ENCODE measurements at places on chromosomes 1 and 21. TPM values are rescaled to one million over a fixed set of nuclear protein-coding genes. Genes with fewer than 3 reads are reported as not detected.
A peak's percentile ranks its signal among the peaks of the same experiment; 100 is the strongest.

DNA sequence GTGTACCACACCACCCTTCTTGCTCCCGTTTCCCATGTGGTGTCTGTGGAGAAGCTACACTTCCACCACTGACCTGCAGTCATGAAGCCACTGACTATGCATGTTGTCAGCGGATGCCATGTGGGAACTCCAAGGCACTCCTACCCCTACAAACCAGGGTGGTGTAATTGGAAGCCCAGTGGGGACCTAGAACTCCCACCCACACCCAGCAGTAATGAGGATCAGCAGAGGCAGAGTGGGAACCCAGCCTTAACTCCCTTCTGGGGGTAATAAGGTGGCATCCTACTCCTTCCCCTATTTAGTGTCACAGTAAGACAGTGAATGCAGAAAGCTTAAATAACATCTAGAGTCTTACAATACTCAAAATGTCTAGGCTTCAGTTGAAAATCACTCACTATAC lies 78.4 kb downstream of the SPATA46 start:
- no peak for DNase-seq

DNA sequence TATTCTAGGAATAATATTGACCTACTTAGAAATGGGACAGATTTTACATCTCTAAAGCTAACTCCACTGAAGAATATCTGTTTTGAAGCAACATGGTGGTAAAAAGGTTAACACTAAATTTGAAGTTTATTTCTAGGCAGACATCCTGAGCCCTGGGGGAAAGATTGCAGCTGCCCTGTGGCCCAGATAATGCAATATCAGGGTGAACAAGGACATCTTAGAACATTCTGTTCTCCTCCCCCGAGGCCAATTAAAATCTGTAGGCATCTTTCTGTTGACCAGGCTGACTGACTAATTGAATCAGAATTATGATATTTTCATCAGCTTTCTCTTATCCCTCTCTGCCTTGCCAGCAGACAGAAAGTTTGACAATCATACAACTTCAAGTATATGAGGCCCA lies 149.8 kb upstream of the DUSP10 start:
- DNase-seq: no peak

DNA sequence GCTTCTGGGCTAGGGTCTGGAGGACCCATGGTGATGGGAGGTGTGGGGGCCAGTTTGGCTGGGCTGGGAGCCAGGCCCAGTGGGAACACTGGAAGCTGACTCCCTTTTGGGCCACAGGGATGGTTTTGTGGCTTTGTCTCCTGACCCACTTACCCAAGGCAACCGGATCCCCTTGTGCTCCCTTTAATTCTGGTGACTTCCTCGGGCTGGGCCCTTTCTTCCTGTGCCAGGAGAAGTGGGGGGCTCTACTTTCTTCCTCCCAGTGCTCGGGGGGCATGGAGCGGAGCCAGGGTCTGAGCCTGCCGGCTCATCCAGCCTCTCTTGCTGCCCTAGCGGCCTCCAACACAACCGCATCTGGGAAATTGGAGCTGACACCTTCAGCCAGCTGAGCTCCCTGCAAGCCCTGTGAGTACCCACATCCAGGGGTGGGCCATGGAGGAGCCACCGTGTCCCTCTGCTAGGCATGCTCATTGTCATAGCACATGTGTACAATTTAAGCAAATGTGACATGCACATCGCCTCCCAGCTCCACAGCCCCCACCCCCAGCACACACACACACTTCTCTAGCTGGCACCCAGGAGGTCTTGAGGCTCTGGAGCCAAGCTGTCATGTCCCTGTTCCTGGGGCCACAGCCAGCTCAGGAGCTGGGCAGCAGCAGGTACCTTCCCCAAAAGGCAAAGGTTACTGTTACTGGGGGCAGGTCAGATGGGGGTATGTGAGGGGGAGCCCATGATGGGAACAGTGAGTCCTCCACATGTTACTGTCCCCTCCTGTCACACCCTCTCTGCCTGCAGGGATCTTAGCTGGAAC lies 35.0 kb downstream of the UBE2T start:
- no peak for DNase-seq

SCMH1 gene
- total RNA-seq: 40.0 TPM

- DNase-seq: no peak
Measured at GRCh38 chr1:209662879-209663327, 10.7 kb upstream of the LAMB3 start.

- no peak for DNase-seq
Measured at GRCh38 chr1:241932845-241933244, 24.7 kb upstream of the BECN2 start.

DNA sequence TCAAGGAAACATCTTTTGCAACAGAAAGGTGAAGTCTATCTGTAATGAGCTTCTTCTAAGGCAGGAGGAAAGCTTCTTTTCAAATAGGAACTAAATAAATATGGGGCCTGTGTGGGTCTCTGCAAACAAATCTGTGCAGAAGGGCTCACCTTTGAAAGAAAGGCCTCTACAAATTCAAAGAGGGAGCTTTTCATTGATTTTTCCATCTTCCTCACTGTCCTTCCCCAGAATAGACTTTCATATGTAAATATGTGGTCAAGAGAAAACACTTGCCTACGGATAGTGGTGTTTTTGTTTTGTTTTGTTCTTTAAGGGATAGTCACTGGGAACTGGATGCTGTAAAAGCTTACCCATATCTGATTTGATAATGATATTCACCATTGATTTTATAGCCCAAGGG lies 223.4 kb downstream of the DSCAM start:
- no peak for DNase-seq

- no peak for DNase-seq
Measured at GRCh38 chr1:22553104-22553880, 10.0 kb upstream of the EPHA8 start.

WDR64 gene
- total RNA-seq: 0.29 TPM

DNA sequence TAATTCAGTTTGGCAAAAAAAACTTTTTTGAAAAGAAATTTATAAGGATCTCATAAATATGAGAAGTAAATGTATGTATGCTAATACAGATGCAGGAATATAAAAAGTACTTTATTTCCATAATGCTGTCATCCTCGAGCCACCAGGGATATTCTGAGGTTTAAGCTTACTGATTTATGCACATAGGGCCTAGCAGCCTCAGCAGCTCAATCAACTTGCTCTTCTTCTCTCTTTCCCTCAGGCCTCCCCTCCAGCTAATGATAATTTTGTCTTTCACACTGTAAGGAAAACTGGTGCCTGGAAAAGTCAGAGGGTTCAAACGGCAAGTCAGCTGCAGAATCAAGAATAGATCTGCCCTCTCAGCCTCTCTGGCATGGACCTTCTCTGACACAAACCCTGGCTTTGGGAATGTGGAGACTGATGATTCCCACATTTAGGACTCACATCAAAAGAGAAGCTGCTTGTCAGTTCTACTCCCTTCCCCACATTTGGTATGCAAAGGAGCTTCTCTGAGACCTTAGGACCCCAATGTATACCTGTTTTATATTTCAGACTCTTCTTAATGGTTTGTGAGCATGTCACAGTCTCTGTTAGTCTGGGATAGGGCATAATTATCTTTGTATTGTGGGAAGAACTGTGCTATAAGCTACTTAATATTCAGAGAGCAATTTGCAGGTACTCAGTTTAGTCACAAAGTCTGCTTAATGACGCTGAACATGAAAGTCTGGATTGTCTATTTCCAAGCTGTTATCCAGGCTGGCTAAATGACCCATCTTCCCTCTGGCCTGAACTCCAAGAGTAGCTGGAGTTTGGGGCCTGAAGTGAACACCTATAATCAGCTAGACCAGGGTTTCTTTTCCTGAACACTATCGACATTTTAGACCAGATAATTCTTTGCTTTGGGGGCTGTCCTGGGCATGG lies 52.1 kb upstream of the DIPK1A start:
- no peak for DNase-seq

- no peak for DNase-seq
Measured at GRCh38 chr1:180387413-180387812, 115.0 kb downstream of the ACBD6 start.

GRCh38 chr1:10415211-10415930 lies 14.9 kb upstream of the CENPS start:
- no peak for DNase-seq

DNA sequence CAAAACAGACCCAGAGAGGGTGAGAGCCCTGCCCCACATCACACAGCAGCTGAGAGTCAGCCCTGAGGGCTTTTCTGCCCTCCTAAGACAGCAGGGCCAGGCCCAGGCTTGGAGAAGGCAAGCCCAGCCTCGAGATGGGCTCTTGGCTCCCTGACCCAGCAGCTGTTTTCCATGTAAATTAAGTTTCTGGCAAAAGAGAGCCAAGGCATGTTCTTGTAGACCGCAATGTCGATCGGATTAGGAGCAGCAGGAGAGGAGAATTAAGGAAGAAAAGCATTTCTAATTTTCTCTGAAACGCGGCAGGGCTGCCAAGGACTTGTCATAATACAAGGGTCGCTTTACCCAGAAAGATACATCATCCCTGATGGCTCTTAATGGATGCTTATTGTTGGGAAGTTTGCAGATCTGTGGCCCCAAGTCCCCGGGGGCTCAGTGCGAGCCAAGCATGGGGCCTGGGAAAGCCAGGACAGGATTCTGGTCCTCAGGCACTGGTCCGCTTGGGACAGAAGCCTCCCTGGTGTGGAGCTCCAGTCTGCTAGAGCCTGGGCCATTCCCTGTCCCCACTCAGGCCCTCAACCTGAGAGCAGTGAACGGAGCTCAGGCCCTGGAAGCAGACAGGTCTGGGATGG lies 62.8 kb downstream of the DMRTB1 start:
- no peak for DNase-seq

GRCh38 chr1:21552715-21553114 lies 43.5 kb downstream of the ALPL start:
- DNase-seq: no peak

GRCh38 chr1:119715542-119715941 lies 3.8 kb downstream of the PHGDH start:
- no peak for DNase-seq

DNA sequence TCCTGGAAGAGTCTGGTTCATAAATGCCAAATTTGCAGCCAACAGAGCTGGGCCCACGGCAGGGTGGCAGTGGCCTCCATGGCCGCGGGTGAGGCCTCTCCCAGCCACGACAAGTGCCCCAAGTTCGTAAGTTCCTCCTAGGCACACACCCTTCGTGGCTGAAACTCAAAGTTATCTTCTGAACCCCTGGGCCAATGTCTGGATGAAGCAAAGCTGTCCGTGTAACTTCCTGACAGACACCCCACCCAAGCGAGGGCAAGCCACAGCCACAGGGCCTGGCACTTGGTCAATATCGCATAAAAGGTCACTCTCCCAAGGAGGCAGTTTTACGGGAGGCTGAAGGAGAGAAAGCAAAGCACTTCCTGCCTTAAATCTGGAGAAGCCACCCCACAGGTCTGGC lies 27.8 kb upstream of the GPR153 start:
- DNase-seq: no peak

E2F2 gene
- 0.22 TPM for total RNA-seq

GRCh38 chr21:25390701-25391100 lies 216.6 kb downstream of the MRPL39 start:
- no peak for DNase-seq

SLC25A24 gene
- total RNA-seq: 7.7 TPM

CFAP74 gene
- 10.0 TPM for total RNA-seq

DNA sequence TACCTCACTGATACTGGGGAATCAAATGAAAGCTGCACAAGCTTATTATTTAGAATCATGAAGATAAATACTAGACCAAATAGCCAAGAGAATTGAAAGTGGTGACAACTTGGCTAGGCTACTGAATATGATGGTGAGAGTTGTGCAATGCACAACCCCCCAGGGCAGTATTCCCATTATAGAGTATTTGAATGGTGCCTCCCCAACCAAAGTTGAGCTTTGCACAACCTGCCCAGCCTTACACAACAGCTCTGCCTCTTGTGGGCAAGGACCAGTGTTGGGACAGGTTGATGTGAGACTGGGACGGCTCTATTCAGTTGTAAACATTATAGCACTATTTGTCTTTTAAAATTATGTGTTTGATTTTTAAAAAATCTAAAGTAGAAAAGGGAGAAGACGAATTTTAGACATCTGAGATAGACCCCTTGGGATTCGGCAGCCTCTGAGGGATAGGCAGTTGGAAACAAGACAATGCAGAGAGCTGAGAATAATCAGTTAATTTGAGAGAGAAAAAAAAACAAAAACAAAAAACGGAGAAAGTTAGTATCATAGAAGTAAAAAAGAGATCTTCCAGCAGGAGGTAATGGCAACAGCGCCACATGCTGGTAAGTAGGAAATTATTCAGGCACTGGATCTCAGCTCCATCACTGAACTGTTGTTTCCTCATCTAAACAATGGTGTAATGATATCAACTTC lies 91.0 kb upstream of the KCNA3 start:
- DNase-seq: peak; percentile 38

DNA sequence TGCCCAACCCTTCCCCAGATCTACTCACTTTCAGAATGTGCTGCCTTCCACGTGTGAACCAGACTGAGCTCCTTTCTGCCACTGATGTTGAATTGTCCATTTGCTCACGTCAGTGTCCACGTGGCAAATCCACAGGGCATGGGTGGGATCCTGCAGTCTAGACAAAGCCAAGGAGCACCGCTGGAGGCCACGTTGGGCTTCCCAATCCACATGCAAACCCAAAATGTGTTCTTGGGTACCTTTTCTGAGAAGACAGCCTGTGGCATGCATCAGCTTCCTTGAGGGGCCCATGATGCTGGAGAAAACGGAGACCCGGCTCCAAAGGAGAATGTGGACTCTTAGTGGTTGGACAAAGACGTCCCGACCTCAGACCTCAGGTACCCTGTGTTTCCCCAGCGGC lies 87.6 kb downstream of the PDE9A start:
- no peak for DNase-seq

FMOD gene
- total RNA-seq: 2.4 TPM

GRCh38 chr1:234731569-234732085 lies 121.6 kb upstream of the IRF2BP2 start:
- no peak for DNase-seq

- no peak for DNase-seq
Measured at GRCh38 chr1:119285482-119285881, 83.1 kb upstream of the HAO2 start.

ALG14 gene
- 3.6 TPM for total RNA-seq

- peak; percentile 56 for DNase-seq
Measured at GRCh38 chr1:182671750-182672486, 12.5 kb downstream of the RGS8 start.

ATP6V1G3 gene
- not detected for total RNA-seq

- DNase-seq: no peak
Measured at GRCh38 chr1:84253036-84253435, 48.5 kb upstream of the SAMD13 start.

PTAFR gene
- 2.6 TPM for total RNA-seq

GRCh38 chr1:164308101-164308500 lies 250.9 kb upstream of the PBX1 start:
- no peak for DNase-seq

OR2T33 gene
- 0.67 TPM for total RNA-seq

Measured in dorsolateral prefrontal cortex (tissue), 122 donors.